T-helper 17 cell (primary cell): ENCODE measurements at places on chromosomes 12 and 14. TPM values are rescaled to one million over a fixed set of nuclear protein-coding genes. Genes with fewer than 3 reads are reported as not detected.

The SLC25A21 gene
- total RNA-seq: not detected

GRCh38 chr12:119602734-119603094, 9.1 kb downstream of the TMEM233 start:
- no peak for DNase-seq
- no peaks in the 10 kb centered on the region for H3K4me1 ChIP-seq
- H3K36me3 ChIP-seq: no peaks in the 10 kb centered on the region

DNA sequence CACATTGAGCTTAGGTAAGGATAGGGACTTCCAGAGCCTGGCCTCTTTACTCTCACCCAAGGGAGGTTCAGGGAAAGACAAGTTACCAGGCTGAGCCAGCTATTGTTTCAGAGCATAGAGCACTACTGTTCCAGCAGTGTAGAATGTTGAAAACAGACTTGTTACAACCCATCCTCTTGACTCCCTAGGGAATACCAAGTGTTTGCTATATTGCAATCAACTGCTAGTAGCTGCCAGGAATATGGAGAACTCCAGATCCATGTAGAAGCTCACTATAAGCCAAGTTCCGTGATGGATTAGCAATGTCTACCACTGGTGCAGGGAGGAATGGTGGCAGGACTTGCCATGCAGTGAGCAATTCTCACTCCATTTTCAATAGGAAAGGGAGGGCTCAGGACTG, 199.8 kb upstream of the RBM19 start:
- H3K27me3 ChIP-seq: peaks cover 5% of the 10 kb centered on the region
- H3K4me3 ChIP-seq: no peak overlapping the region
- no peaks in the 10 kb centered on the region for H3K4me1 ChIP-seq
- DNase-seq: no peak

- H3K4me1 ChIP-seq: peaks cover 15% of the 10 kb centered on the region
- no peak for DNase-seq
- H3K4me3 ChIP-seq: no peak overlapping the region
- H3K36me3 ChIP-seq: peaks cover 4% of the 10 kb centered on the region
- no peak overlapping the region for H3K27ac ChIP-seq
Measured at GRCh38 chr12:71782017-71782416, 27.4 kb downstream of the RAB21 start.

- no peak overlapping the region for H3K4me3 ChIP-seq
- H3K27ac ChIP-seq: no peak overlapping the region
- H3K36me3 ChIP-seq: no peaks in the 10 kb centered on the region
- H3K27me3 ChIP-seq: no peaks in the 10 kb centered on the region
Measured at GRCh38 chr12:95417372-95417771, 56.6 kb upstream of the METAP2 start.

- DNase-seq: no peak
- H3K36me3 ChIP-seq: no peaks in the 10 kb centered on the region
- H3K4me3 ChIP-seq: no peak overlapping the region
Measured at GRCh38 chr14:94016446-94016976, 9.6 kb upstream of the OTUB2 start.

GRCh38 chr14:105087308-105087962, 22.2 kb upstream of the GPR132 start:
- peaks cover 18% of the 10 kb centered on the region for H3K4me1 ChIP-seq
- H3K4me3 ChIP-seq: peak overlapping the region; percentile 81
- no peaks in the 10 kb centered on the region for H3K27me3 ChIP-seq
- H3K36me3 ChIP-seq: no peaks in the 10 kb centered on the region

The ARMH4 gene
- not detected for total RNA-seq

GRCh38 chr14:64878837-64879634, 671 bp downstream of the SPTB start:
- no peak for DNase-seq
- H3K27ac ChIP-seq: no peak overlapping the region
- peaks cover 71% of the 10 kb centered on the region for H3K27me3 ChIP-seq
- peaks cover 5% of the 10 kb centered on the region for H3K36me3 ChIP-seq
- peak overlapping the region; percentile 79 for H3K4me3 ChIP-seq

GRCh38 chr14:67853715-67854114, 34.1 kb downstream of the RAD51B start:
- no peaks in the 10 kb centered on the region for H3K27me3 ChIP-seq
- no peak overlapping the region for H3K27ac ChIP-seq
- H3K36me3 ChIP-seq: peaks cover 6% of the 10 kb centered on the region
